ENCODE measurements at places on chromosomes 1 and 21. TPM values are rescaled to one million over a fixed set of nuclear protein-coding genes. Genes with fewer than 3 reads are reported as not detected.
A peak's percentile ranks its signal among the peaks of the same experiment; 100 is the strongest.

DNA sequence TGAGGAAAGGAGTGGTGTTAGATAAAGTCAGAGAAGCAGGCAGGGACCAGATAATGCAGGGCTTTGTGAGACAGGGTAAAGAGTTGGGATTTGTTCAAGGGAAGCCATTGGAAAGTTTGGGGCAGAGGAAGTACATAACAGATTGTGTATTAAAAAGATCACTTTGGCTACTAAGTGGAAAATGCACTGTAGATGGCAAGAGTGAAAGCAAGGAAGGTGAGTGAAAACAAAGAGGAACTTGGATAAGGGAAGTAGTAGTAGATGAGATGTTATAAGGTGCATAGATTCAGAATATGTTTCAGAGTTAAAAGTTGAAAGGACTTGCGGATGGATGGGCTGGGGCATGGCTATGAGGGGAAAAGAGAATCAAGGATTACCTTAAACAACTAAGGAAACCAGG lies 17.4 kb downstream of the MRPL39 start:
- DNase-seq = no peak

CADM3 gene
- 8.8 TPM for total RNA-seq

- no peak for DNase-seq
Measured at GRCh38 chr1:94413311-94413710, 4.9 kb upstream of the ABCD3 start.

DNA sequence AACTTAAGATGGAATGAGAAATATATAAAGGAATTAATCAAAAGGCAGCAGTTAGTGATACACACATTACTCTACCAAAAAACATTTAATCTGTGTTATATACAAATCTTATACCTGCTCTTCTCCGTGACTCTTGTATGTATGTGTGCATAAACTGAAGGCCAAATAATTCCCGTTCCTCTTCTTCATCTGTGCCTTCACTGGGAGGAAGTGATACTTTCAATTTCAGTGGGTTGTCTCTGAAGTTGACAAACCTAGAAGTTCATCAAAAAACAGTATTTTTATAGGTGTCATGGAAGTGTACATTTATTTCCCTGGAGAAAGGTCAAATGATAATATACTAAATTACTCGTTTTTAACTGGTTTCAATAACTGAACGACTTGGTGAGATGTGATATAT lies 19.3 kb downstream of the TRMT13 start:
- no peak for DNase-seq

DNA sequence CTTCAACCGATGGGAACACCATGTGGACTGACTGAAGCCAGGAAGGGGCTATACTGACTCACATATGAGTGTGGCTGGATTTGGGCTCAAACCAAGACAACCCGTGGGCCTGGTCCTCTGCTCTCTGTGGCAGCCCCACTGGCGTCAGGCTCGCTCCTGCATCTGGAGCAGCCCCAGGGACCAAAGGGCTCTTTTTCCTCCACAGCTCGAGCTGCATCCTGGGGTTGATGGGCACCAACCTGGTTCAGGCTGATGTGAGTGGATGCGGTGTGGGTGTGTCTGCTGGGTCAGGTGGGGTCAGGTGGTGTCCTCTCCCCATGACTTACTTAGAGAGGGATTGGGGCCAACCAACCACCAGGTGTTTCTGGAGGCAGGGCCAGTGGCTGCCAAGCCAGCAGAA lies 303.0 kb upstream of the AJAP1 start:
- DNase-seq = no peak

SYT2 gene
- not detected for total RNA-seq

HSD3B1 gene
- total RNA-seq = not detected

- no peak for DNase-seq
Measured at GRCh38 chr1:220889848-220890287, 10.6 kb downstream of the HLX start.

DNA sequence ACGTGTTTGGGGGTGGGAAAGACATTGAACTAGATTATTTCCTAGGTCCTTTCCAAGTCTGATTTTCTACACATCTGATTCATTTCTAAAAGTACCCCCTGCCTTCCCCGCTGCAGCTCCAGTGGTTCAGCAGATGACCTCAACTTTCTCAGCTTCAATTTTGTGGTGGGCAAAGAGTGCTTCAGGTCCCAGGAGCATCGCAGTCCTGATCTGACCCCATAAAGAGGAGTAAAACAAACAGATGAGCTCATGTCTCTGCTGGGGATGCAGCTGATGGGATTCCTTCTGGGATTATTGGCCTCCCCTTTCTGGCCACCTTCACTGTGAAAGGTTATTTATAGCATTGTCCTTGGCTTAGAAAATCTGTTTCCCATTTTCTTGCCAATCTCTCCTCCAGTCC lies 337.0 kb upstream of the PLXNA2 start:
- DNase-seq = no peak

- no peak for DNase-seq
Measured at GRCh38 chr1:27135541-27136235, 19.2 kb downstream of the SLC9A1 start.

GRCh38 chr1:113615425-113615824 lies 143.9 kb downstream of the PHTF1 start:
- no peak for DNase-seq

DNA sequence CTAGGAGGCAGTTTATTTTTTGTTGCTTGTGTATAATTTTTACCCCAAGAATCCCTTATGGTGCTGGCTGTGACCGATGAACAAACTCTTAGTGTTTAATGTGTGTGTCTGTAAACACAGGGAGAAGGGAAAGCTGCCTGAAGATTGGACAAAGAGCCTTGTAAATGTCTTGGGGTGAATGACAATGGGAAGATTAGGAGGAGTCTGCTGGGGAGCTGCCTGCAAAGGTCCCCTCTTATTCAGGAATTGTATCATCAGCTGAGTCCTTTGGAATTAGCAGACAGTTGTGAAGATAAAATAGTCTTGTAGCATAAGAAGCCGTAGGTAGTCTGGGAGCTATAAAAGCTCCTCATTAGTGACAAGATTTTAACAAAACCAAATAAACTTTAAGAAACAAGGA lies 88.4 kb downstream of the RUNX1 start:
- no peak for DNase-seq

DNA sequence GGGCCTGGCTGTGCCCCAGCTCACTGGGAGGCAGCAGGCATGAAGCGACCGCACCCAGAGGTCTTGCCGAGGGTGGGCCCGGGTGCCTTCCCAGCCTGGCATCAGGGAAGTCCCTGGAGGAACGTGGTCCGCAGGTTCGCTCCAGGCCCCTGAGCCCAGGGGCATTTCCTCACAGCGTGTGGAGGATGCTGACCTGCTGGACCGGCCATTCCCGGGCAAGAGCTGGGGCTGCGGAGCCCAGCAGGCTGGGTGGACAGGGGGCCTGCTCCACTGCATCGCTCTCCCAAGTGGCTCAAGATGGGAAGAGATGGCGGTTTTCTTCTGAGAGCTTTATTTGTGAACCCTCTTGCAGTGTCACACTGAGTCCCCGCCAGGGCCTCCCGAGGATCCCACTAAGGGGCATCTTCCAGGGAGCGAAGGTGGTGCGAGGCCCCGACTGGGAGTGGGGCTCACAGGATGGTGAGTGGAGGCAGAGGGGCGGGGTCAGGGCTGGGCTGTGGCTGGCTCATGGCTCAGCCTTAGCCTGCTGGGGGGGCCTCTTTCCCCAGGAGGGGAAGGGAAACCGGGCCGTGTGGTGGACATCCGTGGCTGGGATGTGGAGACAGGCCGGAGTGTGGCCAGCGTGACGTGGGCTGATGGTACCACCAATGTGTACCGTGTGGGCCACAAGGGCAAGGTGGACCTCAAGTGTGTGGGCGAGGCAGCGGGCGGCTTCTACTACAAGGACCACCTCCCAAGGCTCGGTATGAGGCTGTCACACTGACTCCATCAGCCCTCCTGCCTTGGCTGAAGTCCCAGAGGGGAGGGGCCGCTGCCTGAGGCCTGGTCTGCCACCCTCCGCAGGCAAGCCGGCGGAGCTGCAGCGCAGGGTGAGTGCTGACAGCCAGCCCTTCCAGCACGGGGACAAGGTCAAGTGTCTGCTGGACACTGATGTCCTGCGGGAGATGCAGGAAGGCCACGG lies 7.2 kb upstream of the MMP23B start:
- DNase-seq = peak; percentile 46

CD1E gene
- 2.6 TPM for total RNA-seq

LENEP gene
- not detected for total RNA-seq

KCNQ4 gene
- 0.89 TPM for total RNA-seq

DNA sequence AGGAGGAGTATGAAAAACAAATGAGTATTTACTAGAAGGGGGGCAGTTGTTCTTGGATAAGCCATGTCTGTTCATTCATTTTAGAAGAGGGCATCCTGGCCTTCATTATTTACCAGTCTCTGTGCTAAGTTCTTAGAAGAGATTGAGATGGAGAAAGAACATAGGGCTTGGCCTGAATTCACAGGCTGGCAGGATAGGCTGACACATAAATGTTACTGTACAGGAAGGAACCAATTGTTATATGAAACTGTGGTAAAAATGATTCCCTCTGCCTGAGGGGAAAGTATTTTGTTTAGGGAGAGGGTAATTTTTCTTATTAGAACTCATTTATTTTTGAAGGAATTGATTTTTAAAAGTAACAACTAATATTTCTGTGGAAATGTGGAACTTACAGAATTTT lies 99.5 kb downstream of the MAN1A2 start:
- DNase-seq = no peak

RNU1-1 gene
- 6,803 TPM for total RNA-seq

DNA sequence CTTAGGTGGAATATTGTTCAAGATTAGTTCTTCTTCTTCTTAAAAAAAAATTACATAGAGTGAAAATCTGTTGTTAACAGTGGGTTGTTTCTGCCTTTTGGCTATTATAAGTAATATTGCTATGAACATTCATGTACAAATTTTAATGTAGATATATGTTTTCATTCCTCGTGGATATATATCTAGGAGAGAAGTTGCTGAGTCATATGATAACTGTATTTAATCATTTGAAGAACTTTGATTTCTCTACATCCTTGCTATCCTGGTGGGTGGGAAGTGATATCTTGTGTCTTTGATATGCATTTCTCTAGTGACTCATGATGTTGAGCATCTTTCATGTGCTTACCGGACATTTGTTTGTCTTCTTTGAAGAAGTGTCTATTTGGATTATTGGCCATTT lies 29.9 kb downstream of the MAST2 start:
- DNase-seq = no peak

C1QA gene
- 935 TPM for total RNA-seq

ACTN2 gene
- total RNA-seq = 1.9 TPM

PCAT6 gene
- total RNA-seq = 0.71 TPM

SAMSN1 gene
- 21.5 TPM for total RNA-seq

DNA sequence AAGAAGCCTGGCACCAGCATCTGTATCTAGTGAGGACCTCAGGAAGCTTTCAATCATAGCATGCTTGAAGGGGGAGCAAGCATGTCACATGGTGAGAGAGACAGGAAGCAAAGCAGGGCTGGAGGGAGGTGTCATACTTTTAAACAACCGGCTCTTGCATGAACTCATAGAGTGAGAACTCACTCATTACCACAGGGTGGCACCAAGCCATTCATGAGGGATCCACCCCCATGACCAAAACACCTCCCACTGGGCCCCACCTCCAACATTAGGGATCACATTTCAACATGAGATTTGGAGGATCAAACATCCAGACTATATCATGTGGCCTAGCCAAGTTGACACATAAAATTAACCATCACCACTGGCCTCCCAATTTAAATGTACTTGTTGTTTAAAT lies 125.1 kb upstream of the KCND3 start:
- no peak for DNase-seq

DNA sequence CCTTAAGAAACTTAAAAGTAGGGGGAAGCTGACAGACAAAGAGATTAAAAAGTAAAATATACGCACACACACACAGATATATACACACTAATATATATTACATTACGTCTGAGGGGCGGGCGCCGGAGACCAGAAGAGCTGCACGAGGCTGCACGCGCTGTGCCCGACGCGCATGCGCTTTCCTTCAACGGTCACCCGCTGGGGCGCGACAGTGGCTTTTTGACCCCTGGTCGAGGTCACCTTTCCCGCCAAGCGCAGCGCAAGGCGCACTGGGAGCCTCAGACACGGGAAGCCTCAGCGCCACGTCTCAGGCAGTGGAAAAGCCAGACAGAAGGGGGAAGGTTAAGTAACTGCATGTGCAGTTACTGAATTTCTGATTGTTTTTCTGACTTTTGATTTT lies at the start of gene HORMAD1:
Gene HORMAD1, minus strand, starts transcription at position 193 of the 400 bp plus-strand sequence. CDS start 1,390 bp downstream, outside the sequence.
- DNase-seq = no peak

DNA sequence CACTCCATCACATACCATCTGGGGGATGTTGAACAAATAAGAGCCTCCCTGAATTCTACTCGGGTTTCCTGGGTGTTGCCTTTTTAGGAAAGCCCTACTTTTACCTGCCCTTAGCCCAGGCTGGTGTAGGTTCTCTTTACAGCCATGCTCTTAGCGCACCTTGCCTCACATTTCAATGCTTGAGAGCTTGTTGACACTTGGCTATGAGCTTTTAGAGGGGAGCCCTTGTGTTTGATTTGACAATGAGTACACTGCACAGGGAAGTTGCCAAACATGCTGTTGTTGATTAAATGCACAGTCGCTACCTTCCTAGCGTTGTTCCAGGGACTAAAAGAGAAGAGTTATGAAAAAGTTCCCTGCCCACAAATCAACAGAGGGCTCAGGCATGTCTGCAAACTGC lies 103.8 kb downstream of the TRABD2B start:
- DNase-seq = no peak

GRCh38 chr1:2601721-2602303 lies 15.2 kb downstream of the PRXL2B start:
- DNase-seq = no peak

DNA sequence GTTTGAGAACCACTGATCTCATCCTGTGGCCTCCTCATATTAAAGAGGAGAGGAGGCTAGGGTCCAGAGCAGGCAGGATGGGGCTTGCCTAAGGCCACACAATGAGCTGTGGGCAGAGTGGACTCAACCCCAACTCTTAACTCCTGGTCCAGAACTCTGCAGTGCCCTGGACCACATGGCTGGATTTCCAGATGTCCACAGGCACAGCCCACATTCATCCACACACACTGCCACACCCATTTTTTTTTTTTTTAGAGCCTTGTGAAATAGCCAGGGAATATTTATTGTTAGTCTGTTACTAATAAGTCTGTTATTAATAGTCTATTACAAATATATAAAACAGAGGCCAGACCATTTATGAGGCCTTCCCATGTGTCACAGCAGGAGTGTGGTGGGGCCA lies 192.2 kb downstream of the TRABD2B start:
- no peak for DNase-seq

GRCh38 chr1:234197839-234198238 lies 175.4 kb upstream of the COA6 start:
- no peak for DNase-seq

C1orf226 gene
- total RNA-seq = 6.3 TPM

DNA sequence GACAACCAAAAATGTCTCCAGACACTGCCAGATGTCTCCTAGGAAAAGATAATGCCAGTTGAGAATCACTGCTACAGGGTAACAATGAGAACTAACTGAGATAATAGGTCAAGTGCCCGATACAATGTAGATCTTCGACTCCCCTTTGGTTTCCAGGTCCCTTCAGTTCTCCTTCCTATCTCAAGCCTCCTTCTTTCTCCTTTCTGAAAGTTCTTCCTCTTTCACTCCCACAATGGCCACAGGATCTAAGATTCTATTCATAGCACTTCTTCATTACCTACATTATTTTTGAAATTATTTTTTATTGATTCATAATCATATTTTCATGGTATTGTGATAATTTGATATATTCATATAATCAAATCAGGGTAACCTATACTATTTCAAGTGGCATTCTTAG lies 6.3 kb downstream of the PFDN2 start:
- no peak for DNase-seq

GRCh38 chr1:29330089-29330488 lies 93.8 kb downstream of the PTPRU start:
- no peak for DNase-seq

GRCh38 chr1:215607412-215607811 lies 40.3 kb downstream of the KCTD3 start:
- no peak for DNase-seq
